ENCODE measurements at places on chromosomes 6 and 20.
A peak's percentile ranks its signal among the peaks of the same experiment; 100 is the strongest.

DNA sequence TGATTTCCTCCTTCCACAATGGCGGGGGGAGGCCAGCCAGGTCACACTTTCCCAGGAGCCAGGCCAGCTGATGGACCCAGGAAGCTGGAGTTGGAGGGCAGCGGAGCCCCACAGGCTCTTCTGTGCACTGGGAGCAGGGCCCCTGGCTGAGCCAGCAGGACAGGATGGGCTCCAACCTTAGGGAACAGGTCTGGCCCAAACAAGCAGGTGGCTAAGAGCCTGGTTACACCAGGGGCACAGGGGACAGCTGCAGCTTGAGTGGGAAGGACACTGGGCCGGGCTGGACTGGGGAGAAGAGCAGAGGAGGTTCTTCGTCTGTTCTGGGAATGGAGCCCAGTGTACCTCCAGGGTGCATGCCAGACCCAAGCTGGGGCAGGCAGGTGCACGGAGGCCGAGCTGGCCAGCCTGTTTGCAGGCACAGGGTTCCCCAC, 102.3 kb downstream of the DLL1 start:
- DNase-seq, result no peak

GRCh38 chr6:17057322-17057721, 44.5 kb upstream of the STMND1 start:
- DNase-seq, result no peak

- no peak for DNase-seq
Observed at GRCh38 chr20:47629907-47630306, 128.2 kb downstream of the NCOA3 start.

DNA sequence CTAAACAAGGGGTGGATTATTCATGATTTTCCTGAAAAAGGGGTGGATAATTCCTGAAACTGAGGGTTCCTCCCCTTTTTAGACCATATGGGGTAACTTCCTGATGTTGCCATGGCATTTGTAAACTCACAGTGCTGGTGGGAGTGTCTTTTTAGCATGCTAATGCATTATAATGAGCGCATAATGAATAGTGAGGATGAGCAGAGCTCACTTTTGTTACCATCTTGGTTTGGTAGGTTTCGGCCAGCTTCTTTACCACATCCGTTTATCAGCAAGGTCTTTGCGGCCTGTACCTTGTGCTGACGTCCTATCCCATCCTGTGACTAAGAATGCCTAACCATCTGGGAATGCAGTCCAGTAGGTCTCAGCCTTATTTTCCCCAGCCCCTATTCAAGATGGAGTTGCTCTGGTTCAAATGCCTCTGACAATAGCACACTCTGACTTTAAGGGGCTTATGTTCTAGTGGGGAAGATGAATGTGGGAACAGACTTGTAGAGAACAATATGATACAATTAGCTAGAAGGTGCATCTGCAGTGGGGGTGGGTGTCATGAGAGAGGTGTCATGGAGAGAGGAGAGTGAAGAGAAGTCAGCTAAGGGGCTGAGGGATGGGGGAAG, 4.2 kb upstream of the GPR31 start:
- DNase-seq, result no peak

DNA sequence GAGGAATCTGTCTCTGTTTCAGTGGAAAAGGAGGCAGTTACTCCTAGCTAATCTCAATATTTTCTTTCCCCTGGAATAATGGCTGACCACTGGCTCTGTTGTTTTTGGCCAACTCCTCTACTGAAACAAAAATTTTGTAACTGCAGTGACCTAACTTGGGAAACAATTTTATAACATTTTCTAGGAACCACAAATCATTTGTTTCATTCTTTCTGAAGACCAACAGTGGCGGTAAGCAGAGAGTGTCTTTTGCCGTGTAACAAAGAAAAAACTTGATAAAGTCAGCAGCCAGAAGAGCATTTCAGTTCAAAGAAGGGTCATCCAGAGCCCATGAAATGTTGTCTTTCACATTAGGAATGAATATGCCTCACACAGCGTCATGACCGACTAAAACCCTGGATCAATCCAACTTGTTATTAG, 11.8 kb upstream of the BFSP1 start:
- no peak for DNase-seq

GRCh38 chr6:31681135-31681671, 336 bp upstream of the LY6G5C start:
- DNase-seq, result peak; percentile 77

GRCh38 chr6:30870546-30870945, 13.8 kb upstream of the DDR1 start:
- no peak for DNase-seq

DNA sequence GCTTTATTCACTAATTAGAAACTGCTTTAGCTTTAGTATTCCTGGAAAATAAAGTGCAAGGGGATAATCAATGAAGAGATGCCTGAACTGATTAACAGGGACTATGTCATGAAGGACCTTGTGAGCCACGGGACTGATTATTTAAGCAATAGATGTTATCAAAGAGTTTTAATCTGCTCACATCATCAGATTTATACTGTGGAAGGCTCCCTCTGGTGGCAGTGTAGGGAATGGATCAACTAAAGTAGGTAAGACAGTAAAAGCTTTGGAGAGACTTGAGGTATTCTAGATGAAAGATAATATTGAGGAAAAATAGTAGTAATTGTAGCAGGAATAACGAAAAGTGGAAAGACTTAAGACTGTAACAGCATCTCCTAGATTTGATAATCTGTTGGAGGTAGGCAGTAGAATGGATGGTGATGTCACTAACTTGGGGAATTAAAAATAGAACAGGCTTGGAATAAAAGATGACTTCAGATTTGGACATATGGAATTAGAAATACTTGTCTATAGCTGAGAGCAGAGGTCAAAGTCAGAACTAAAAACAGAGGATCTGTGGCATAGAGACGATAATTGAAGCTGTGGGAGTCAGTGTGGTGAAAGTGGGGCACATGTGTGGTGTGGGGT, 80.3 kb upstream of the HTR1E start:
- DNase-seq, result peak; percentile 44

GRCh38 chr20:22807646-22808244, 223.4 kb upstream of the FOXA2 start:
- DNase-seq, result no peak

DNA sequence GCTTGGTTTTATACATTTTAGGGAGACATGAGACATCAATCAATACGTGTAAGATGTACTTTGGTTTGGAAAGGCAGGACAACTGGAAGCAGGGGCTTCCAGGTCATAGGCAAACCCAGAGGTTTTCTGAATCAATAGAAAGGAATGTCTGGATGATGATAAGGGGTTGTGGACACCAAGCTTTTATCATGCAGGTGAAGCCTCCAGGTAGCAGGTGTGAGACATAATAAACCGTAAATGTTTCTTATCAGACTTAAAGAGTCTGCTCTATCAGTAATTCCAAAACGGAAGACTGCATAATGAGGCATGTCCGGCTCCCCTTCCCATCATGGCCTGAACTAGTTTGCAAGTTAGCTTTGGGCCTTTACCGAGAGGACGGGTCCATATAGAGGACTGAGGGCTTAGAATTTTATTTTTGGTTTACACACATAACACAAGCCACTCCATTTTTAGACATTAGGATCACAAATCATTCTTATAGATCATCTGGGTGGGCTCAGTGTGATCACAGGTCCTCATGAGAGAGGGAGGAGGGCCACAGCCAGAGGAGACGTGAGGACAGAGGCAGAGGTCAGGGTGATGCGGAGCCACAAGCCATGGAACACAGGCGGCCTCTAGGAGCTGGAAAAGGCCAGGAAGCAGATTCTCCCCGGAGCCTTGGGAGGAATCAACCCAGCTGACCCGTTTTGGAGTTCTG, 10.7 kb upstream of the SERPINB9 start:
- DNase-seq, result no peak

GRCh38 chr6:164168595-164168994, 754.1 kb downstream of the QKI start:
- no peak for DNase-seq

GRCh38 chr20:63357921-63358905, 2.9 kb downstream of the CHRNA4 start:
- DNase-seq, result no peak

DNA sequence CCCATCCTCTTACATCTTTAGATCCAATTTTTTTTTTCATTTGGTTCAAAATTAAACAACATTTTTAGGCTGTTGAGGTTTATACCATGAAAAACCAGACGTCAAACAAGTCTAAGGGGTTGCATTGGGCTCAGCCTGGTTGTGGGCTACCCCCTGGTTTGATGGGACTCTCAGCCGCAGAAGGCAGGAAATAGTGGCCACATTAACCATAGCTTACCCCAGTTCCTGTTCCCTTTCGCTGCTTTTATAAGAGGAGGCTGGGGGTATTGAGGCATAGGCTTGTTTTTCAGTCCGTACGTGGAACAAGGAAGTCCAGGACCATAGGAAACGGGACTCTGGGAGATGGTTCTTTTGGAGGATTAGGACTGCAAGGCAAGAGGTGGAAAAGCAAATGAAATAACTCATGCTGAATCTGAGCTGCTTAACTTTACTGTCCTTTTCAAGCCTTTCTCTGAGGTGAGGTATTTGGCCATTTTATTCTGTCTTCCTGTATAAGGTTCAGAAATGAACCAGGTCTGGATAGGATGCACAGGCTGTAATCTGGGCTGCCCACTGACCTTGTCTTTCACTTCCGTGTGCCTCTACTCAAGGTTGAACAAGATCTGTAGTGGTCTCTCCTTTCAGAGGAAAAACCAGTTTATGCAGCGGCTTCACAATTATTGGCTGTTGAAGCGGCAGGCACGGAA, 7.7 kb downstream of the BRPF3 start:
- no peak for DNase-seq

- DNase-seq, result no peak
Observed at GRCh38 chr6:15430931-15431405, 185.1 kb downstream of the JARID2 start.

- DNase-seq, result no peak
Observed at GRCh38 chr20:31913431-31914157, 38.3 kb downstream of the PDRG1 start.

GRCh38 chr6:118886641-118887040, 7.3 kb upstream of the ASF1A start:
- DNase-seq, result no peak

- DNase-seq, result peak; percentile 57
Observed at GRCh38 chr6:29702519-29703103, 20.6 kb upstream of the HLA-F start.

GRCh38 chr20:10329387-10330005, 104.5 kb downstream of the MKKS start:
- DNase-seq, result no peak

GRCh38 chr6:41226752-41227151, 1.4 kb upstream of the TREML4 start:
- DNase-seq, result no peak

DNA sequence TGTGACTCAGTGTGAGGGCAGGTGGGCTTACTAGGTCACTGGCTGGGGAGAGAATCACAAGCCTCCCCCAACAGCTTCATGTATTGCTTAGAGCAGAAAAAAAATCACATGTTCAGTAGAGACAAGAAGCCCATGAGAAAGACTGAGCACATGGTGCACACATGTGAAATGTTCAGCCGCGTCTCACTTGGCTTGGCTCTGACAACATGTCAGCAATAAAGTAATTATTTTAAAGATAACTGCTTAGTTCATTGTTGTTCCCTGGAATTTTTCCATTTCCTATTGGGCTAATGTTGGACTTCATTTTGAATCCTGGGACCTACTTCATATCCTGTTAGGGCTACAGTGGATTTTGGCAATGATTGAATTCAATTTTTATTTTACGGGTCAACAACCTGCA, 222.6 kb downstream of the C6orf118 start:
- no peak for DNase-seq

GRCh38 chr6:79208816-79209215, 25.7 kb downstream of the HMGN3 start:
- no peak for DNase-seq

DNA sequence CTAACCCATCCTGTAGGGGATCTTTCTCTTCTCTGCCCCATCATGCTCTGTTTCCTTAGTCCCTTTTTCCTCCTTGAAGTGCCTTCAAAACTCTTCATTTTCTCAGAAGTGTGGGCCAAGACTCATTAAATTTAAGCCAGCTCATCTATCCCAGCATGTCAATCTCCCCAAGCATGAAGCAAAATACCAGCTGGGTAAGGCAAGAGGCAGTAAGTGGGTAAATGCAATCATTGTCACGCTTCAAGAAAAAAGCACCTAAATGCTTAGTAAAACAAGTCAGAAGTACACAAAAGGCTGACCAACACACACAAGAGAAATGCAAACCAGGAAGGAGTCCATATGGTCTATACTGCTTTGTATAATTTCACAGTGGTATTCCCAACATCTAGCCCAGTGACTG, 61.5 kb downstream of the COL12A1 start:
- DNase-seq, result no peak

GRCh38 chr20:34472246-34472925, 43.8 kb upstream of the DYNLRB1 start:
- peak; percentile 23 for DNase-seq

GRCh38 chr20:62815066-62815991, 1.5 kb upstream of the COL9A3 start:
- DNase-seq, result no peak

DNA sequence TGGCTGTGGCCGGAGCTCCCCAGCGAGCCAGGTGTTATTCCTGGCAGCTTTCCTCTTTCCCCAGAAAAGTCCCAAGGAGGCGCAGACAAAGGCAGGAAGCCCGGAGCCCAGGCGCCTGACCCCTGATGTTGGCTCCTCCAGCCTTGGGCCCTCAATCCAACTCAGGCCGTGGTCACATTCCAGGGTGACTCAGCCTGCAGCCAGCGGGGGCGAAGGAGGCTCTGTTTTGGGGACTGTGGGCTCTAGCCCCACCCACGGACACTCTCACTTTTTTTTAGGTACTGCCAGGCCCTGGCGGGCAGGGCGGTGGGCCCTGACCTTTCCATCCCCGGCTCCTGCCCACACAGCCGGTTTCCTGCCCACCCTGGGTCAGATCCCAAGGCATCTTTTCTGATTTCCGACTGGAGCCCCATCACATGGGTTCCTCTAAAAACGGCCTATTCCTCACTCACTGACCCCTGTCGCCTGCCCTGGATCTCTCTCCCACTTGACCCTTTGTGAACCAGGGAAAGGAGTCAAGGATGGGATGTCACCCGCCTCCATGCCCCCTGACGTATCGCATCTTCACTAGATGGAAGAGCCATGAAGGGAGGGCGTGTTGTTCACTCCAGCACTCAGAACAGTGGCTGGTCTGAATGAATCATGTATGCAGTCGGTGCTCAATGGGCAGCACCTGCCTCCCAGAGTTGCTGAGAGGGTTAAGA, 5.5 kb downstream of the PTGIS start:
- DNase-seq, result peak; percentile 68

DNA sequence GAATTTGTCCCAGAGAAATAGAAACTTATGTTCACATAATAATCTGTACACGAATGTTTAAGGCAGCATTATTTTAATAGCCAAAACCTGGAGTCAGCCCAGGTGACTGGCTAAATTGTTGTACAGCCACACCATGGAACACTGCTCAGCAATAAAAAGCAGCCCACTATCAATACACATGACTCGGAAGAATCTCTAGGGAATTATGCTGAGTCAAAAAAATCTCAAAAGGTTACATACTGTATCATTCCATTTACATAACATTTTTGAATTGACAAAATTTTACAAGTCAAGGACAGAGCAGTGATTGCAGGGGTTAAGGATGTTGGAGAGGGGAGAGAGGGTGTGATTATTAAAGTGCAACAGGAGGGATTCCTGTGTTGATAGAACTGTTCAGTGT, 163.4 kb downstream of the UBE3D start:
- no peak for DNase-seq

GRCh38 chr6:74458536-74458935, 747.3 kb downstream of the COL12A1 start:
- DNase-seq, result no peak
